ENCODE measurements at places on chromosomes 11 and 22.
A peak's percentile ranks its signal among the peaks of the same experiment; 100 is the strongest.

DNA sequence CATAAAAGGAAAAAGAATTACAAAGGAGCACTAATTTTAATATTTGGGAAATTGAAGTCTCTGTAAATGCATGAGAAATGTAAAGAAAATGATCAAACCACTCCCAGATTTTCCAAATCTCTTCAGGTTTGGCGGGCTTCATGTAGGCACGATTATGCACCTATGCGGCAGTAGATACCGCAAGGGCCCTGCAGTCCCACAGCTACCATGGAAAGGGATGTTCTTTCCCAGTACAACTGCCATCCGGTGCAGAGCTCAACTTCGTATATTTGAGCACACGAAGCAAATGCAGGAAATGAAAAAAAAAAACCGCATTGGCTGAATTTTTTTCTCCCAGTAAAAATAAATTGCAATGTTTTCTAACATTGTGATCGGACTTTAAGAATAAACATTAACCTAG lies 1.4 kb downstream of the SLC17A6 start:
- no peak for DNase-seq

DNA sequence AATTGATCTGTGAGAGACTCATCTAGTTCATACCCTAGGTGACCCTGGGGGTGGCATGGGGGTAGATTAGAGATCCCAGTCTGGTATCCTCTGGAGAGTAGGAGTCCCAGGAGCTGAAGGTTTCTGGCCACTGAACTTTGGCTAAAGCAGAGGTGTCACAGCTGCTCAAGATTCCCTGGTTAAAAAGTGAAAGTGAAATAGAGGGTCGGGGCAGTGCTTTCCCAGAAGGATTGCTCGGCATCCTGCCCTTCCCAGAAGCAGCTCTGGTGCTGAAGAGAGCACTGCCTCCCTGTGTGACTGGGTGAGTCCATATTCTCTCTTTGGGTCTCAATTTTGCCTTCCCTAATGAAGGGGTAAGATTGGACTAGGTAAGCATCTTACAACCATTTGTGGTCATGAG lies 653 bp downstream of the IL18BP start:
- no peak for DNase-seq

- no peak for DNase-seq
These were observed 983 bp downstream of the NARS2 start for GRCh38 chr11:78573681-78574080.

DNA sequence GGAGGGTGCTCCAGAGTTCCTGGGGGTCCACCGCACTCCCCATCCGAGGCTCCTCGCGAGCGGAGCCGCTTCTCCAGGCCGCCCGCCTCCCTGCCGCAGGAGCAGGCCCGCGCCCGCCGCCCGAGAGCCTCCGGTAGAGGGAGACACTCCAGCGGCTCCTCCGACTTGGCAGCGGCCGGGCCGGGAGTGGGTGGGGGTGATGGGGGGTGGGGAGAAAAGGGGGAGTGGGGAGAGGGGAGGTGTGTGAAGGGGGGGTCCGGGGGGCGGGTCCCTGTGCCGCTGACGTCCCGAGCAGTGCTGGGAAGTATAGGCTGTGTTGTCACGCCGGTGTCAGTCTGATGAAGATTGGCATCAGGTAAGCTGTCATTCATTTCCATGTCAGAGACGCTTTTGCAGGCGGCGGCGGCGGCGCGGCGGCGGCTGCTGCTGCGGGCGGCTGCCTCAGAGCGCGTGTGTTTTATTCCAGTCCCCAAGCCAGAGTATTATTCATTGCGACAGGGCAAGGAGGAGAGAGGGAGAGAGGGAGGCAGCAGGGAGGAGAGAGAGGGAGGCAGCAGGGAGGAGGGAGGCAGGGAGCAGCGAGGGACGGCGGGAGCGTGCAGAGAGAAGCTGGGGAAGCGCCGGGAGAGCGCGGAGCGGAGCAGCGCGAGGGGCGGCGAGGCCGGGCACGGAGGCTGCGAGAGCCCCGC lies at the start of gene PKNOX2:
Gene PKNOX2, plus strand, starts transcription at position 330 of the 689 bp plus-strand sequence. CDS start 186,555 bp downstream, outside the sequence.
- DNase-seq: peak; percentile 68

DNA sequence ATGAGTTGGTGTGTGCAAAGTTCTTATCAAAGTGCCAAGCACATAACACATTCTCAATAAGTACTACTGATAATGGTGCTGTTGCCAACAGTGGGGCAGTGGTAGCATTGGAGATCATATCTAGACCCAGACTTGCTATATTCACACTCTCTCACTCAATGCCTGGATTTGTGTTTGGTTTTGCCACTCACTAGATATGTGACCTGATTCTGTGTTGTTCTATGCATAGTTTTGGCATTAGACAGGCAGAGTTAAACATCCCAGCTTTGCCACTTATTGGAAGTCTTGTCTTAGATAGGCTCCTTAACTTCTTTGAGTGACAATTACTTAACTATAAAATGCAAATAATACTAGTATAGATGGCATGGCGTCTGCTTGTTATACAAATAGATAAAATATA lies 642.6 kb upstream of the CCDC179 start:
- DNase-seq: no peak

GRCh38 chr22:25346859-25347751 lies 127.7 kb downstream of the CRYBB2 start:
- DNase-seq: no peak

DNA sequence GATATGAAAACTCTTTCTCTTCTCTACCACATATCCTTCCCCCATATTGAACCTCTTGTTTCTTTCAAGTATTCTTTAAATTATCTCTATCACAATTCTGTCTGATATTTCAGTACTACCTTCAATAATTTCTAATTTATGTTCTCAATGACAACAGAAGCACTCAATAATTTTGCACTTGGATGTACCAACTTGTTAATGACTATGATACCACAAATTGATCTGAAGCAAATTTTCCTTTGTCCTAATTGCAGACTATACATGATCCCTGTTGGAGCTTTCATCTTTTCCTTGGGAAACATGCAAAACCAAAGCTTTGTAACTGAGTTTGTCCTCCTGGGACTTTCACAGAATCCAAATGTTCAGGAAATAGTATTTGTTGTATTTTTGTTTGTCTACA lies at the start of gene OR4C15:
Gene OR4C15, plus strand, starts transcription at position 301 of the 400 bp plus-strand sequence. Its CDS starts 0 bp downstream, at position 301.
- no peak for DNase-seq

DNA sequence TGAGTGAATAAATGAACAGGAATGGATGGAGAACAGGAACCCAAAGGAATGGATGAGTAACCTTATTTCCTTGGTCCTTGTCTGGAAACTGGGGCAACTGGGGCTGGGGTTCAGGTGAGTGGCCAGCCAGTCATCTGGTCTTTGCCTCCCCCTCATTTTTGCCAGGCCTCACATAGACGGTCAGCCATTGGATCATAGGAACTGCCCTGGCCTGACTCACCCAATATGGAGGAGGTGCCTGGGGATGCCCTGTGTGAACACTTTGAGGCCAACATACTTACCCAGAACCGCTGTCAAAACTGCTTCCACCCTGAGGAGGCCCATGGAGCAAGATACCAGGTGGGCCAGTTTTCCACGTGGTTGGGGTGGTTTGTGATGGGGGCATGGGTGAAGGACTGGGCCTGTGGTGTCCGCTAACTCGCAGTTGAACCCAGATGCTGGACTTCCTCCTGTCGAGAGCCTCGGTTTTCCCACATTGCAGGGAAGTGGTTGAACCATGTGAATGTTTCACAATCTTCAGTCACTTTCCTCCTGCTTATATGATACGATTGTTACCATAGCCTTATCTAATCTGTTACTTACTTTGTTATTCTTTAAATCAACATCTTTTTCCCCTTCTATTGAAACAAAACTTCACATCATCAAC lies 4.4 kb downstream of the TRIOBP start:
- no peak for DNase-seq

DNA sequence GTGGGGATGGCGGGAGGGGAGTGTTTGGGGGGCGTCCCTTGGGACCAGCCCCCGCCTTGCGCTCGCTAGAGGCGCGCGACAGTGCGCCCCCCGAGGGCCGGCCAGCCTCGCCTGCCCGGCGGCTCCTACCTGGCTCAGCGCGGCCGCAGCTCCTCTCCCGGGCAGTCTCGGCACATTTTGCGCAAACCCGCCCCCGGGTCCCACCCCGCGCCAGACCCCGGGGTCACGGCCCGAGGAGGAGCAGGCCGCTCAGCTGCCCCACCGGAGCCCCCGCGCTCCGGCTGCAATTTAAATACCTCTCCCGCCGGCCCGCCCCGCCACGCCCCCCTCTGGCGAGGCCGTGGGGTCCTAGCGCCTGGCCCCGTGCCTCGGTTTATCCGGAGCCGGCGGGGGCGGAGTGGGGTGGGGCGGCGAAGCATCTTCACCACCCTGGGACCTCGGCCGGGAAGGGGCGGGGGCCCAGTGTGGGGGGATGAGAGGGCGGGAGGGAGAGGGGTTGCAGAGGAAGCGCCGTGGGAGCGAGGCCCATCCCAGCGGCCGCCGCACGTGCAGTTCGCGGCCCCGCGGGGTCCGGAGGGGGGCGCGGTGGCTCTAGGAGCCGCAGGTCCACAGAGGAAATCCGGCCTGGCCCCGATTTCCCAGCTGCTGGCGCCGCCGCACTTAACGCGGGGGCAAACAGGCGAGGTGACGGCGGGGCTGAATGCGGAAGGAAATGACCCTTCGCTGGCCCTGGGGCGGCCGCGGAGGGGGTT lies at the start of gene LRRC32:
Gene LRRC32, minus strand, starts transcription at position 263 of the 752 bp plus-strand sequence. CDS start 4,793 bp downstream, outside the sequence.
- DNase-seq: no peak

GRCh38 chr11:67291481-67292381 lies 2.6 kb downstream of the ANKRD13D start:
- no peak for DNase-seq

GRCh38 chr11:65446446-65447277 lies 24.1 kb downstream of the NEAT1 start:
- DNase-seq: peak; percentile 44

GRCh38 chr22:37511395-37512104 lies 7.7 kb downstream of the CARD10 start:
- no peak for DNase-seq

DNA sequence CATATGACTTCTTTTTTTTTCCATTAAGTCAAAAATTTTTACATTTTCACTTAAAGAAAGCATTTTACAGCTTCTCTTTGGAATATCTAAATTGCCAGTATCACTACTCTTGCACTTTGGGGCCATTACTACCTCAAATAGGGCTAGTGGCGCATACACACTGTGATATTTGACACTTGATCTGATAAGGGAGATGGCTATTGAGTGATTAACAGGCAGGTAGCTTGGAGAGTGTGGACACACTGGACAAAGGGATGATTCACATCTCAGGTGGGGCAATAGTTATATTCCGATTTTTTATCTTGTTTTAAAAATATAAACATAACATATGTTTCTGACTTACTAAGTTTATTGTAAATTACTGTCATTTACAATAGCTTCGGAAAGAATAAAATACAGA lies 2219.9 kb downstream of the LRRC4C start:
- DNase-seq: no peak

GRCh38 chr22:50301581-50301991 lies 5.9 kb downstream of the PLXNB2 start:
- DNase-seq: no peak

DNA sequence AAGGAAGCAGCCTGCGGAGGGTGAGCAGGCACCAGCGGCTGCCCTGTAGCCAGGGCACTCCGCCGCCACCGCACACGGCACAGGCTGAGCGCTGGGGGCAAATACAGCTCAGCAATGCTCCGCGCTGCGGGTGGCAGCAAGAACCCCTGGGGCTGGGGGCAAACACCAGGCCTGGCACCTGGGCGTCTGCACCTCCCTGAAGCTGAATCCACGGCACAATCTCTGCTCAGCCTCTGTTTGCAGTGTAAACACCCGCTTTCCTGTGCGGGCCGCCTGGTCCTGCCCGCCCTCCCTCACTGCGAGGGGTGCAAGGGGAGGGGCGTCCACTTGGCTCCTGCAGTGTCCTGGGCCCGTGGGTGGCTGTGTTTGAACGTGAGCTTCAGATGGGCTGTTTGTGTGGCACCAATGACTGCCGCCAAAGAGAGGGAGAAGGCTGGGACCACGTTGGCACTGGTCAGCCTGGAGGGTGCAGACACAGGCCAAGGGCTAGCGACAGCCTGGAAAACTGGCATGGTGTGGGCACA lies 14.8 kb upstream of the MPPED1 start:
- no peak for DNase-seq

DNA sequence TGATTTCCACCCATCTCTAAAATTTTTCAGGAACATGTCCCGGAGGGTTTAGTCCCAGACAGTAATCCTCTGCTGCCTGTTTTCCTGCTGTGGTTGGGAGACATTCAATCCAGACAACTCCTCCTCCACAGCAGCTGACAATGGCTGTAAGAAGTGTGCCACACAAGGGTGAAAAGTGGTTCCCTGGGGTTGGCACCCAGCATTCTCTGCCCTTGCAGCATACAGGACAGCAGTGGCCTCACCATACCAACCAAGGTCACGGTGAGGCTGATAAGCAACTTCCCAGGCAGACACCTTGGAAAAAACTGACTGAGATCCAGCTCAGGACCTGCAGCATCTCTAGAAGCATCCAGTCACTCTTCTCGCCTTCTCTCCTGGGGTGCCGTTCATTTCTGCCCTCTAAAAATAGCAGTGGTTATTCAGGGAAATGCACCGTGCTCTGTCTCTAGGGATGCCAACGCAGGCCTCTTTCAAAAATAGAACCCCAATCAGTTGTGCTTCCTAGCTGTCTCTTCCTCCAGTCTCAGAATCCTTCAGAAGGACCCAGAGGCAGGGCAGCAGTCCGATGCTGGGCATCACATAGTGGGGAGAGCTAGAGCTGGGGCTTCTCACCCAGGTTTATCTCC lies 241.0 kb downstream of the TENM4 start:
- no peak for DNase-seq

GRCh38 chr11:110409174-110409573 lies 20.6 kb upstream of the FDX1 start:
- DNase-seq: no peak

DNA sequence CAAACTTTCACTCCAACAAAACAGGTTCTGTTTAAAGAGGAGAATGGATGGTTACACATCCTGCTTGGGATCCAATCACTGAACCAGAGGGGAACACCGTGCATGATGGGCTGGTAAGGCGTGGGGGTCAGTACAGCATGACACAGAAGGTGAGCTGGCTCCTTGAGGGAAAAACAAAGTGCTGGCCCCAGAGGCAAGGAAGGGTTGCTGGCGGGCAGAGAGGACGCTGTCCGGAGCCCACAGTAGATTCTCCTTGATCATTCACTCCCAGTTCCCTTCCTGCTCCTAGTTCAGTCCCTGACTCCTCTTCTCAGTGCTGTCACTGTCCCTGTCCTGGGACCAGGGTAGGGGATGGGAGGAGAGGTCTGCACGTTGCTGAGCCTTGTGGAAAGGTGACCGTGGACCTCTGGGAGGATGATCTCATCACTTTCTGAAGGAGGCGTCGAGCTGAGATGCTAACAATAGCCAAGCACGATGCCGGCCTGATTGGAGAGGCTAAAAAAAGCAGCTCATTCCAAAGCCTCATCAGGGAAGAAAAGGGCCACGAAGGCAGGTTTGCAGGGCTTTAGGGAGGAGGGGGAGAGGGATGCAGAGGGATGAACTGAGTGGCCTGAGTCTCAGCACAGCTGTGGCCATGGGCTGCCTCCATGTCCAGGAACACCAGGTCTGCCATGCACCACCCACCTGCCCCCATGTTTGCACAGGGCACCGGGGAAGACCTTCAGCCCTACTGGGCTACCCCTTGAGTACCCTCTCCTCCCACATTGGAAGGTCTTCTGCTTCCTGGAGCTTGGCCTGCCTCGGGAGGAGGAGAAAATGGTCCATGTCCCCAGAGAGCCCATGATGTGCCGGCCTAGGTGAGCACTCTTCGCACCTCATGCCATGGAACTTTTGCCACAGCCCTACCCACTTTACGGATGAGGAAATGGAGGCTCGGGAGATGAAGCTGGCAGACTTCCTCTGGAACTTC lies 72.7 kb upstream of the RTL6 start:
- no peak for DNase-seq

GRCh38 chr11:21838427-21838826 lies 354.5 kb upstream of the ANO5 start:
- DNase-seq: no peak

GRCh38 chr11:114230031-114230704 lies 66.0 kb upstream of the NNMT start:
- DNase-seq: no peak
